Putamen (tissue), 1 donor: ENCODE measurements at places on chromosomes 5 and 9.
A peak's percentile ranks its signal among the peaks of the same experiment; 100 is the strongest.

- no peak for DNase-seq
These were observed 23.5 kb upstream of the SLC25A48 start for GRCh38 chr5:135811007-135811406.

DNA sequence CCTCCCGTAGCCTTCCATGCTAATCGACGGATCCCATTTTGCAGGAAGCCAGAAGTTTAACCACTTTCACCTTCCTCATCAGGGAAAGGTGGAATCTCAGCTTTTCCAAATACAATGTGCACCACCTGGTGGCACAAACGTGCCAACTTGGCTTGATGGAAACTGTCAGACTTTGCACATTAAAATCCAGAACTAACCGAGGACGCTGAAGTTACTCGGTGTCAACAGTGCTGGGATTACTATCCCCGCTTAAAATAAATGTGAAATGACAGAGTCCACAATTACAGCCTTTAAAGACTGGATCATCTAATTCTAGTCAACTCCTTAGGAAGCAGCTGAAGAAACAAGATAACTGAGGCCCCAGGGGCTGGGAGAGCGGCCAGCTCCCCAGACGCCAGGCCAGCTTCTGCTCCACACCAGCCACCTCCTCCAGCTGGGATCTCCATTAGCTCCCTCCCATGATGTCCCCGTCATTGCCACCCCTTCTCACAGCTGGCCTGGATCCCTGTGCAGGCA, 50.1 kb upstream of the RETREG1 start:
- peak; percentile 44 for DNase-seq

DNA sequence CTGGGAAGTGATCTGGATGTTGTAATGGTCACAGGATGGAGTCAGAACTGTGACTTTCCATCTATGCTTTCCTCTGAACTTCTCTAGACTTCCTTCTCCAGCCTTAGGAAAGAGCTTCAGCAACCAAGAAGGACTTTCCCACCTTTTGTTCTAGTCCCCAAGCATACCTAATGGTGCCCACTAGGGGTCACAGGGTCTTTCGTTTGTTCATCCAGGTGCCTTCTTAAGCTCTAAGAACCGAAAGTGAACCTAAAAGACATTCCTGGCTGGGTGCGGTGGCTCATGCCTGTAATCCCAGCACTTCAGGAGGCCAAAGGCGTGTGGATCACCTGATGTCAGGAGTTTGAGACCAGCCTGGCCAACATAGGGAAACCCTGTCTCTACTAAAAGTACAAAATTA, 1.8 kb upstream of the WNT8A start:
- no peak for DNase-seq

DNA sequence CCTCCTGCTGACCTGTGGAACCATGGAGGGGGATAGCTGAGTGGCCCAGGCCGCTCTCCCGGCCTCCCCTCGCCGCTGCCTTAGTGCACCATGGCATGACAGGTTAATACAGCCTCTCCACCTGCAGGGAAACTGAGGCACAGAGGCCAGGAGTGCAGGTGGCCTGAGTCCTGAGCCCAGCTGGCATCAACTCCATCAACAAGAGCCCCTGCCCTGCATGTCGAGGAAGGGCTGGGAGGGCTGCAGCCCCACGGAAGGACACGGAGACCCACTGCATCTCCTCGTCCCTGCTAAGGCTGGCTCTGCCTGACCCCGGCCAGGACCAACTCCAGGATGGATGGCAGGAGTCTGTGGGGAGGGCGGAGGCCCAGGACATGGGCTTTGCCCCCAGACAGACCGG, 27.2 kb downstream of the CCDC187 start:
- no peak for DNase-seq

- no peak for DNase-seq
These were observed 8.3 kb downstream of the UBE2D2 start for GRCh38 chr5:139569270-139569955.

DNA sequence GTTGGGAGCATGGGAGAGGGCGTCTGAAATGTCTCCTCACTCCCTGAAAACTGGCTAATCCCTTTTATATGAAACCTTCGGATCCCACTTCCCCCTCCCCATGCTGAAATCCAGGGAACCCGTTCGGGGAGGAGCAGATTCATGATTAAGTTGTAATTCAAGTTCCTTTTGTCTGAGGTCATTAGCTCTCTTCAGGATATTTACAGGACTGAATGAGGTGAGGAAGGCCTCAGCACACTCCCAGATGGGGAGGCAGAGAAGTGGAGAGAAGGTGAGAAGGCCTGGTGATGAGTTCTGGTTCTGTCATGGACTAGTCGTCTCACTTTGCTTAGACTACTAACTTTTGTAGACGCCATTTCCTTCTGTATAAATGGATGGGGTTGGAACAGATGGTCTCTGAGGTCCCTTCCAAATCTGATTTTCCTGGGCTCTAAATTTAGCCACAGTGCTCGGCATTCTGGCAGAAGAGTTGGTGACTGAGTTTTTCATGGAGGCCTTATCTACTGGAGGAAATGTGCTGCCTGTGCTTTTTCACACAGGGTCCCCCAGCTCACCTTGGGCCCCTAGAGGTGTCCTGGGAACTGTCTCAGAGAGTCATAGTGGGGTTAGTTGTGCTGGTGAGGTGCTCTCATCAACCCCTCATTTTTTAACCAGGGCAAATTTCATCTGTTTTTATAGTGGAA, 62.3 kb downstream of the PRDM6 start:
- DNase-seq, result no peak

GRCh38 chr9:21340735-21341134, 5.5 kb upstream of the KLHL9 start:
- no peak for DNase-seq

GRCh38 chr5:128538000-128538249, at the start of gene FBN2:
TSS of gene FBN2 (minus strand) at chr5:128538245. CDS start at chr5:128537603, 642 bp downstream.
- no peak for DNase-seq

DNA sequence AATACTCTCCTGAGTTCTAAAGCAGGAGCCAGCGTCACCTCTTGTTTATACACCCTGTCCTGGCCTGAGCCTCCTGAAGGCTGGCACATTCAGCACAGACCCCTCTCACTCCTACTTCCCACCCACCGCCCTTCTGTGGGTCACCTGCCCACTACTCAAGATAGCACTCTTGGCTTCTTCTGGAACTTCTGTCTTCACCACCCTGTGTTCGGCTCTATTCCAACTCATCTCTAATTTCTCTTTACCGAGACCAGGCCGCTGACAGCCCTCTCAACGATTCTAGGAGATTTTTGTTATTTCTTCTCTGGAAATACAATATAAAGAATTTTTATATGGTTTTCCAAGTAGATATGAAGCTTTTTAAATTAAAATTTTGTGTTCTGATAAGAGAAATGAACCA, 57.4 kb downstream of the IRF1 start:
- DNase-seq, result no peak
